Effector memory CD4-positive, alpha-beta T cell (primary cell): ENCODE measurements at places on chromosomes 4 and X.

DNA sequence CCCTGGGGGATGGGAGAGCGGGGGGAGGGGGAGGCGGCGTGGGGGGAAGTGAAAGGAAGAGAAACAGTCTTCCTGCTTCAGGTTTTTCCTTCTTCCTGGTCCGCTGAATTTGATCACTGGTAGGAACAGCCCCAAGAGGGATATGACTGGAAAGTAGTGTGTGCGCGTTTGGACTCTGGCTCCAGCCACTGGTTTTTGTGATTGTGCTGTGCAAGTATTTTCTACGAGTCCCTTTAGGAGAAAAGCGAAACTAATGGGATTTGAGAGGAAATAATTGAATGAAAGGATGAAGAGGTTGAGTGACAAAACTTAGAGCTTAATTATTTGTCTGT is 836 bp downstream of the PRRG1 start:
- H3K4me3 ChIP-seq = no peak overlapping the region
- H3K4me1 ChIP-seq = no peaks in the 10 kb centered on the region
- no peaks in the 10 kb centered on the region for H3K36me3 ChIP-seq
- DNase-seq = no peak

DNA sequence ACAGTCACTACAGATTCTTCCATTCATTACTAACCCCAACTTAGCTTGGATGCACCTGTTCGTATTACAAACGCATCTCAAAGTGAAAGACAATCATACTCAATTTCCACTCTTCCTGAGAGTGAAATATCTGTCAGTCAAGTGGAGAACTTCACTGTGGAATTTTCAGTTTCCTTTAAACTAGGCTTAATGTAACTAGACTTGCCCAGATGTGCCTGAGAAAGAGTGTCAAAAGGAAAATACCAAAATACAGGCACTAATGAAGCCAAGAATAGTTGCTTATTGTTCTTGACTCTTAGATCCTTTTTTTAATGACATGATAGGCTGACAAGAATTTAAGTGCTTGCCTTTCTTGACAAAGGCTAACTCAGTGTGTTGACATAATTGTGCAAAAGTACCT is 72.4 kb upstream of the NR3C2 start:
- no peak overlapping the region for H3K27ac ChIP-seq
- no peaks in the 10 kb centered on the region for H3K36me3 ChIP-seq
- H3K4me1 ChIP-seq = no peaks in the 10 kb centered on the region

- H3K27me3 ChIP-seq = no peaks in the 10 kb centered on the region
- no peaks in the 10 kb centered on the region for H3K36me3 ChIP-seq
- H3K4me1 ChIP-seq = no peaks in the 10 kb centered on the region
Measured at GRCh38 chr4:180189666-180190065, 2053.5 kb upstream of the TENM3 start.

DNA sequence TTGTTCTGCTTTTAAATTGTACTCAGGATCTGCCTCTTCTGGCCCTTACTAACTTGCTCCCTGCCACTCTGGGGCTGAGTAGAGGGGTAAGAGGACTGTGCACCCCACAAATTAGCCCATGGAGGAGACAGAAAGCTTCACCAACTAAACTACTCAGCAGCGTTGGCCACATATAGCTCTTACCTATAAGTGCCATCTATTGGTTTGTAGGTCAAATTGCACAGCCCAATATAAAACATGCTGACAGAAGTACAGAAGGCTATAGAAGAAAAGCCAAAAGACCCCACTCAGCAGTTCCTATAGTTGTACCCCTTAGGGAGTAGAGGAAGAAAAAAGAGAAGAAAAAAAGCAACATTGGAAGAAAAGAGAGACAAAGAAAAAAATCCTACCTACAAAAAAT is 341.2 kb upstream of the FMR1 start:
- no peak for DNase-seq
- no peaks in the 10 kb centered on the region for H3K4me1 ChIP-seq
- H3K4me3 ChIP-seq = no peak overlapping the region
- H3K27ac ChIP-seq = no peak overlapping the region

- no peak overlapping the region for H3K27ac ChIP-seq
- no peak for DNase-seq
- H3K27me3 ChIP-seq = no peaks in the 10 kb centered on the region
- no peak overlapping the region for H3K4me3 ChIP-seq
- no peaks in the 10 kb centered on the region for H3K36me3 ChIP-seq
Measured at GRCh38 chr4:38615847-38616246, 48.2 kb upstream of the KLF3 start.

DNA sequence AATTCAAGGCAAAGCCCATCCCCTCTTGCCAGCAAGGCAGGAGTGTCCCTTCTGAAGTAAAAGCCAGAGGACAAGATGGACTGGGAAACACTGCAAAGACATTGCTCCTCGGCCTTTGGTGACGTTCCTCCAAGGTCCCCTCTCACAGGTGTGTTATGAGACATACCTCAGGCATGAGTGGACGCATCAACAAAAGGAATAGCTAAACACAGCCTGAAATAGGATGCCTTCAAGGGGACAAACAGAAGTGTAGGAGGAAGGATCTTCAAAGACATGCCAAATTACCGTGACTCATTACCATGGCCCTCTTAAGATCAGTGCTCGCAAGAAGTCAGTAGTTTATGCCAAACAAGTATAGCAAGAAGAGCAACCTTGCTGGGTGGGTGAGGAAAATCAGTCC is 6.0 kb upstream of the IDS start:
- H3K27ac ChIP-seq = no peak overlapping the region
- no peak for DNase-seq
- H3K4me1 ChIP-seq = no peaks in the 10 kb centered on the region
- no peak overlapping the region for H3K4me3 ChIP-seq
- H3K36me3 ChIP-seq = no peaks in the 10 kb centered on the region
- H3K27me3 ChIP-seq = no peaks in the 10 kb centered on the region

DNA sequence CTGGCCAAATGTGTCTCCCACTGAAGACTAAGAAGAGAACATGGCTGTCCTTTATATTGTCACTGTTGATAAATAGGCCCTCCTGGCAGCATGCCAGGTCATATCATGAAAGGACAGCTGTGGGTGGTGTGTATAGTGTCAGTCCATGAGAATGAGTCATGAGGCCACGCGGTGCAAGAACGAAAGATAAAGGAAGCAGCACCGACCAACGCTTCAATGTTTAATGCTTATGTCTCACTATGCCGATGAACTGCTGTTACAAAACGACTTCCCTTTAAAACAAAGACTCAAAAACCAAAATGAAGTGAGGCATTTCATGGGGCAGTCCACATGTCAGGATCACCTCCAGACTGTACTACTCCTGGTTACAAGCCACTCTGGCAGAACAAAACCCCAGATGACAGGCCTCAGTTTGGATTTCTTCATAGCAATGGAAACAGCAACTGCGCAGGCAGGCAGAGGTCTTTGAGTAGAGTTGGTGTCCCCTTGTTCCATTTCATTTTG is 5.2 kb upstream of the TCEANC start:
- H3K27ac ChIP-seq = no peak overlapping the region
- H3K27me3 ChIP-seq = no peaks in the 10 kb centered on the region
- H3K36me3 ChIP-seq = no peaks in the 10 kb centered on the region
- H3K4me3 ChIP-seq = no peak overlapping the region
- no peaks in the 10 kb centered on the region for H3K4me1 ChIP-seq
- DNase-seq = peak; percentile 51

DNA sequence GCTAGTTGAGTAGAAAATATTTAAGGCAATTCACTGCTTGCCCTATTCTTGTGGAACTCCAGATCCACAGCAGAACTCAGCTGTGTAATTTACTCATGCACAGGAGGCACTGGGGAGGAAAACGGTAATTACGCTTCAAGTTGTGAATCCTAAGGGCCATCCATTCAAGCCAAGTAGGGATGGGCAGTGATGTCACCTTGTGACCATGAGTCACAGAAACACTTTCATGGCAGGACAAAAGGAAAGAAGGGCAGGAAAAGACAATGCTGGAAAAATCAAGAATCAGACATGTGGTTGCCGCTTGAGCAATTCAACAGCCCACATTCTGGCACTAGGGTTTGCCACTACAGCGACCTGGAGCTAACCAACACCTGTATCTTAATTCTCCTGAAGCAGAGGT is 1.4 kb downstream of the PAQR3 start:
- no peak overlapping the region for H3K4me3 ChIP-seq
- no peak overlapping the region for H3K27ac ChIP-seq
- H3K36me3 ChIP-seq = no peaks in the 10 kb centered on the region
- peaks cover 14% of the 10 kb centered on the region for H3K4me1 ChIP-seq
- H3K27me3 ChIP-seq = no peaks in the 10 kb centered on the region
- DNase-seq = no peak

DNA sequence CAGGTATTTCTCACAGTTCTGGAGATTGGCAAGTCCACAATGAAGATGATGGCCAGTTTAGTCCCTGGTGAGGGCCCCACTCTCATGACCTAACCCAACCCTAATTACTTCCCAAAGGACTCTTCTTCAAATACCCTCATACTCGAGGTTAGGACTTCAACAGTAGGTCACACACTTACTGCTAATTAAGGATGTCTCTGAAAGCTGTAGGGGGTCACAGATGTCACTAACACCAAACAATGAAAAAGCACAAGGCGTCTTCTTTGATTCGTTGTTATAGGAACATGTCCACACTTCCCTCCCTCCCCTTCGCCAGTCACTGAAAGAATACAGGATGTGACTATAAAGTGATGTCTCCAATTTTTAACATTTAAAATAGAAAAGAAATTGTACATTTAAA is 309.7 kb downstream of the PACRGL start:
- H3K27ac ChIP-seq = no peak overlapping the region
- DNase-seq = no peak
- no peaks in the 10 kb centered on the region for H3K36me3 ChIP-seq
- H3K27me3 ChIP-seq = no peaks in the 10 kb centered on the region

GRCh38 chrX:154008521-154008920 is 11.2 kb downstream of the IRAK1 start:
- peaks cover 2% of the 10 kb centered on the region for H3K4me1 ChIP-seq
- H3K27me3 ChIP-seq = no peaks in the 10 kb centered on the region
- no peak overlapping the region for H3K4me3 ChIP-seq
- H3K27ac ChIP-seq = no peak overlapping the region
- peaks cover 7% of the 10 kb centered on the region for H3K36me3 ChIP-seq
- no peak for DNase-seq

DNA sequence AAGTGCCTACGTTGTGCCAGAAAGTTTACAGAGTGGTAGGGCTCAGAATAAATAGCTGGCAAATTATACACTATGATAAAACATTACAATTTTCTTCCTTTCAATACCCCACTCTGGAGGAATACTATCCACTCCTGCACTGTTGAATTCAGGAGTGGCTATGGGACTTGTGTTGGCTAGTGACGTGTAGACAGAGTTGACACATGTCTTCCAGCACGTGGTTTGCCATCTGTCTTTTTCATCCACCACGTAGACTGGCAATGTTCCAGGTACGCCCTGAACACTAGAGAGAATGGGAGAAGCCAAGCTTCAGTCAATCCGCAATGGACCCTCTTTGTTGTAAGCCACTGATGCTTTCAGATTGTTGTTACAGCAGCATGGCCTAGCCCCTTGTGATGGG is 168.8 kb upstream of the RBPJ start:
- H3K4me1 ChIP-seq = no peaks in the 10 kb centered on the region
- H3K27ac ChIP-seq = no peak overlapping the region
- no peak for DNase-seq
- H3K27me3 ChIP-seq = no peaks in the 10 kb centered on the region

GRCh38 chr4:30790998-30791397 is 70.8 kb downstream of the PCDH7 start:
- no peaks in the 10 kb centered on the region for H3K4me1 ChIP-seq
- DNase-seq = no peak
- H3K27ac ChIP-seq = no peak overlapping the region
- no peaks in the 10 kb centered on the region for H3K27me3 ChIP-seq
- H3K4me3 ChIP-seq = no peak overlapping the region

DNA sequence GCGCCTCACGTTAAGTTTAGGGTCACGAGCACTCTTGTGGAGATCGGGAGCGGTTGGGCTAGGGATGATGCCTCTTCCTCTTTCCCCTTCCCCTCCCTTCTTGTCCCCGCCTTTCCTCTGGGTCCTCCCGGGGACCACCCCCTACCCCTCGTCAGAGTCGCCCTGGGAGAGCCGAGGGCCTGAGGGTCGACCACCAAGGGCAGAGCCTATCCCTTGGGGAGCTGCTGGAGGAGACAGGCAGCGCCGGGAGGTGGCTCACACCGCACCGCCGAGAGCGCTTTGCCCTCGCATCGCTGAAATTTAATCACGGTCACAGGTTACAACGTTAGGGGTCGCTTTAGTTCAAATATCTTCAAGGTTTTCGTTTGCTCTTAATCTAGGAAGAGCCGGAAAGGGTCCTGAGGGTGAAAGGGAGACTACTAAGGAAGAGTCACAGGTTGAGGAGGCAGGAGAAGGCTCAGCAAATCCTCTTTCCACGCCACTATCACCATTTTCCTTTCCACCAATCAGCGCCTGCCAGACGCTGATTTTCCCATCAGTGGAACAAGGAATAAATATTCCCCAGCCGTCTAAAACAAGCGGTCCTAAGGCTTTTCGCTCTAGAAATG is 528 bp upstream of the SNCA start:
- no peak for DNase-seq
- no peak overlapping the region for H3K27ac ChIP-seq
- H3K4me3 ChIP-seq = peak overlapping the region; percentile 60
- peaks cover 14% of the 10 kb centered on the region for H3K27me3 ChIP-seq
- no peaks in the 10 kb centered on the region for H3K36me3 ChIP-seq

DNA sequence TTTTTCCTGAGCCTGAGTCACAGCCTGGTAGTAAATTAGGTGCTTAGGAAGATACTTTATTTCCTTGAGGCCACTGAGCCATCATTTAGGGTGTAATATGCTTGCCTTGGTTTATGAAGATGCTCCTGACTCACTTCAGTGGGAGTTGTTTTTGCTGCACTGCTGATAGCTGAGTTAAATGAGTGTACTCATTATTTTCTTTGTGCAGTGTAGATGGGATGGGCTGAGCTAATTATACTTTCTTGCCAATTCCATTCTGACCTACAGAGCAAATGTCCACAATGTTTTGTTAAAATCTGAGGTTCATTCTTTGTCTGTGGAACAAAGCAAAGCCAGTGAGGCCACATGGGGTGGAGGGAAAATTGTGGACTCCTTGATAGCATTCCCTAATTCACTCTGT is 60.0 kb downstream of the FGF13 start:
- H3K4me1 ChIP-seq = no peaks in the 10 kb centered on the region
- H3K27ac ChIP-seq = no peak overlapping the region
- no peaks in the 10 kb centered on the region for H3K27me3 ChIP-seq
- no peak for DNase-seq
- H3K4me3 ChIP-seq = no peak overlapping the region

- no peak for DNase-seq
- no peaks in the 10 kb centered on the region for H3K4me1 ChIP-seq
- H3K36me3 ChIP-seq = no peaks in the 10 kb centered on the region
- H3K27ac ChIP-seq = no peak overlapping the region
Measured at GRCh38 chr4:154029171-154029570, 240.3 kb upstream of the SFRP2 start.

- no peaks in the 10 kb centered on the region for H3K4me1 ChIP-seq
- H3K27me3 ChIP-seq = no peaks in the 10 kb centered on the region
- H3K4me3 ChIP-seq = no peak overlapping the region
Measured at GRCh38 chr4:81667539-81667938, 195.8 kb upstream of the RASGEF1B start.
